NCI-H526 (cell line): ENCODE measurements at places on chromosomes 1 and 21.

GRCh38 chr1:116671072-116671760 is 3.7 kb upstream of the IGSF3 start:
- no peak for DNase-seq

GRCh38 chr1:182768963-182769362 is 20.6 kb upstream of the NPL start:
- DNase-seq = no peak

DNA sequence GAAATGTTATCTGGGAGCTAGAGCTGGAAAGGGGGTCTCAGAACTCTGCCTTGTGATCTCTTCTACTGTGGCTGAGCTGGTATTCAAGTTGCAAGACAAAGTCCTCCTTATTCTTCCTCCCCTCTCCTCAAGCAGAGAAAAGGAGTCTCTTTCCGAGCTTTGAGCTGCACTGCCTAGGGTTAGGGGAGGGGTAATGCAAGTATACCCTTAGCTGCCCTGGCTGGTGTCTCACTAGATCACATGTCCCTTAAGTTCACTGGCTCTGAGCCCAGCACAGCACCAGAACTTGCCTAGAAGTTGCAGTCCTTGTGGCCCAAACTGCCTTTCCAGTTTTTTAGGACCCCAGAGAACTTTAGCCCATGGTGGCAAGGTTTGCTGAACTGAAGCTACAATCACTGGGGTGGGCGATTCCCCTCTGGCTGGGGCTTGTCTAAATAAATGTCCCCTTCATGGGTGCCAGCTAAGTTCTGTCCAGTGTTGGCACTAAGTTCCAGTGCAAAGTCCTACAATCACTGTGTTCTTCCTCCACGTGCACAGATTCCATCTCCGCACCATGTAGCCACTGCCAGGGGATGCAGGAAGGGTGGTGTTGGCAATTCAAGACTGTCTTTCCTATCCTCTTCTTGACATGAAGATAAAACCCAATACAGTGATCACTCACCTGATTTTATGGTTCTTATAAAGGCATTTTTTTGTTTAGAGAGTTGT is 22.7 kb upstream of the CHIA start:
- DNase-seq = no peak

DNA sequence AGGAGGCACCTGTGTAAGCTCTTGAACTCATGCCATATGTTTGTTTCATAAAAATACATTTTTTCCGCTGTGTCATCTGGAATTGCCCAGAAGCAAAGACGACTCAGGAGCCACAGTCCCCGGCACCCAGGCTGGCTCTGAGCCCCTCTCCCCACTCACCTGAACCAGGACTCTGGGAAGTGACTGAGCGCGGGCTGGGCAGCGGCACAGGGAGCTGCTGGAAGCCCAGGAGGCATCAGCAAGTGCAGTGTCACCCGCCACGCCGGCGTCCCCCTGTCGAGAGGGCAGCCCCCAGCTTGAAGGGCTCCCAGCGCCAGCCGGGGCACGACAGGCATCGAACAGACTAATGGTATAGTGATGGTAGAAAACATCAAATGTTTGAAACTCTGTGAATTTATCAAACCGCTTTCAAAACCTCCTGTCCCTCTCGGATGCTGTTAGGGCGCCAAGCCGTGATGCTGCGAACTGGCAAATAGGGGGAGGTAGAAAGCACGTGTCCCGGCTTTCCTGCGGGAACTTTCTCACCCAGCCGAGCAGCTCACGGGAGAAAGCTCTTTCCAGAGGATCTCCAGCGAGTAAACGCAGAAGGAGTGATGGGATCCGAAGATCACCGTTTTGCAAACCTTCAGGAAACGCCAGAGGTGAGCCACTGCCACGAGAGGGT is 57.8 kb upstream of the COL18A1 start:
- no peak for DNase-seq

DNA sequence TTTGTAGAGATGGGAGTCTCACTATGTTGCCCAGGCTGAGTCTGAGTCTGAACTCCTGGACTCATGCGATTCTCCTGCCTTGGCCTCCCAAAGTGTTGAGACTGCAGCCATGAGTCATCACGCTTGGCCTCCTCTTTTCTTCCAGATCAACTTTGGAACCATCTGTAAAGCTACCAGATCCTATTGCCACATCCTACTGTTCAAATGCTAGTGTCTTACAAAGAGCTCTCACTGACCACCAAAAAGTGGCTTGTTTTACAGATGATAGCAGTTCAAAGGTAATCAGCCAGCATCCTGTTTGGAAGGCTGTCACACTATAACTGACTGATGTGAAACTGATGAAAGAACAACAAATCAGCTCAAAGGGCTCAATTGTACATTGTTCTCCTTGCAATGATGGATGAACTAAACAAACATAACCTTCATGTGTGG is 221.6 kb downstream of the AKT3 start:
- no peak for DNase-seq
